ENCODE measurements at places on chromosomes 4 and X.

- no peak for DNase-seq
Measured at GRCh38 chr4:38802561-38803355, 1.8 kb downstream of the TLR1 start.

DNA sequence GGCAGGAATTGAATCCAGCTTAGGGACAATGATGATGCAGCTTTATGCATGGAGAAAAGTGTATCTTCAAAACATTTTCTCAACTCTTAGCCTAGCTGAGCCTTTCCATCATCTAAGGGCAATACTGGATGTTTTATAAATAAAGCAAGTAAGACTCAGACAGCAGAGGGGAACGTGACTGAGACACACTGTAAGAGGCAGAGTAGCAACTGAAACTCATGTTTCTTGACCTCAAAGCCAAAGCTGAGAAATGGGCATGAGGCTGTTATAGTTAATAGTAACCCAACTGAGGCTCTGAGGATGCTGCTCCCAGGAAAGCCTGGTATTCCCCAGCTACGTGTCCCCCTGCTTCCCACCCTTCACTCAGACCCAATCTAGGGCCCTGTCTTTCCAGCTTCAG, 44.6 kb downstream of the ARHGEF9 start:
- no peak for DNase-seq

- no peak for DNase-seq
Measured at GRCh38 chr4:127881563-127881864, 821 bp downstream of the PLK4 start.

GRCh38 chr4:102862016-102862415, 6.8 kb upstream of the CISD2 start:
- DNase-seq, result no peak

- no peak for DNase-seq
Measured at GRCh38 chr4:183960046-183960420, 54.9 kb downstream of the STOX2 start.

GRCh38 chr4:6362896-6363295, 93.2 kb downstream of the WFS1 start:
- no peak for DNase-seq

GRCh38 chr4:107564326-107564725, 155.7 kb downstream of the PAPSS1 start:
- no peak for DNase-seq

- DNase-seq, result no peak
Measured at GRCh38 chr4:175271010-175271630, 353.0 kb downstream of the ADAM29 start.

- DNase-seq, result no peak
Measured at GRCh38 chr4:171348090-171348489, 465.1 kb upstream of the GALNTL6 start.

- no peak for DNase-seq
Measured at GRCh38 chr4:182265881-182266280, 22.7 kb downstream of the TENM3 start.

DNA sequence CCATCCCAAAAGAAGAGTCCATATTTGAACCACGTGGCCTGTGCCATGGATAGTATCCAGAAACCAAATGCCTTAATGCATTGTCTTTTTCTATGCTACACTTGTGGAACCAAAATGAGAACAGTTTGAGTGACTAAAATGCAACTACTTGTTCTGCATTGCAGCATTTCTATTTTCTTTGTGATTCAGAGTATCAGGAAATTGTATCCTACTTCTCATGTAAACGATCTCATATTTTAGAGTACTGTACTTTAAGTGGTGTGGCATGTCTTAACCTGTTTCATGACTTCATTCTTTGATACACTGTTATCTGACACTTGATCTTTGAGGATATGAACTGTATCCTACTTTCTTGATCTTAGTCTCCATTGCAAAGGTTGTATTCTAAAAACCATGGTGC, 167.2 kb upstream of the WDR1 start:
- DNase-seq, result no peak

DNA sequence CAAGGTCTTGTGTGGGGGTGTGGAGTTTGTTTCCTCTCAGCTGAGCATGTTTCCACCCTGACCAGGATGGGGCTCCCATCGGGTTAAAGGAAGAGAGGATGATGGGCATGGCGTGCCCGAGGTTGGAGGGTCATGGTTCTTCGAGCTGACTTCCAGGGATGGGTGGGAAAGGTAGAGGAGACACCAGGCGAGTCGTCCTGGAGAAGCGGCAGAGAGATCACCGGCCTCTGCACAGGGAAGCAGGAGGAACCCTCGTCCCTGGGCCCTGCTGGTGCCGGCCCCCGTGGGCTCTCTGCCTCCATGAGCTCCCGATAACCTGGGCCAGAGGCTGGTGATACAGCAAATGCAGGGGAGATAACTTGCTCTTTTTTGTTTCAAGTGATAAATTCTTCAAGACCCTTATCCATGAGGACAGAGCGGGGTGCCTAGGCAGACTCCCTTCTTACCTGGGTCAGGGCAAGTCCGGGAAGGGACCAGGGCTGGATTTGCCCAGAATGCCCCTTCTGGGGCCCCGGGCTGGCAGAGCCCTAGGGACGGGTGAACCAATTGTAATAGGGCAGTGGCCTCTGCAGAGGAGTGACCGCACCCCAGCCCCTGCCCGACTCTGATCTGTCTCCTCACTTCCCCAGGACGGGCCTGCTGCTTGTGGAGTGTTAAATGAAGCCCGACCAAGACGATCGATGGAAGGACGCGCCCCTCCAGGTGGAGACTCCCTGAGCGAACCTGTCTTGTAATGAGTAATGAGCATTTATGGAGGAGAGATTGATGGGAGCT, 63.0 kb downstream of the CPZ start:
- no peak for DNase-seq

- peak; percentile 67 for DNase-seq
Measured at GRCh38 chrX:47581731-47582647, at the start of gene TIMP1. TSS of gene TIMP1 (plus strand) at chrX:47582436. CDS start at chrX:47583416, 980 bp downstream.

DNA sequence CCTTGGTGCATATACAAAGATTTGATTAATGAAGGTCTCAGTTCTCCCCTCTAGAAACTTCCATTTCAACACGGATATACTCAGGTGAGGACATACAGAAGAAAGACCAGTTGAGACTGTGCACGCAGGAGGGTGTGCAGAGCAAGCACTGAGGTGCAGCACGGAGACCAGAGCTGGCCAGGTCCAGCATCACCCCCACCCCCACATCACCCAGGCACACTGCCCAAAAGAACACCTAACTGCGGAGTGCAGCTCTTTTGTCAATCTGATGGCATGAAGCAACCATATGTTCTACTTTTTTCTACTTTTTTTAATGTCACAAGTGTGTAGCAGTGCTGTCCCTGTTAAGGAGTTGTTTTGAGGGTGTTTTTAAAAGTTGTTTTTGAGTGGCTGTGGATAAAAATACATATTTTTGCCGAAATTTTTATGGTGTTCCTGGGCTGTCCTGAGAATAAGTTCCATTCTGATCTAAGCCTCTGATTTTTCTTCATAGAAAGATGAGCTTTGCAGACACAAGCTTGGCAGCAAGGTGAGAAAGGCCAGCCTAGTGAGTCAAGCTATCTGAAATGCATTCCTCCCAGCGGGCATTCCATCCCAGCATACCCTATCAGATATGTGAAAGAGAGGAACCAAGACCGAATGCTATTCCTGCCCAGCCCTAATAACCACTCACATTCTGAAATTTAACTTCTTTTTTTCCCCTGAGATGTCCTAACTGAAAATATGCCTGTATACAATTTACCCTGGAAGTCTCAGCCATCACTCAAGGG, 173.7 kb downstream of the PTTG2 start:
- DNase-seq, result no peak

- DNase-seq, result no peak
Measured at GRCh38 chr4:115763051-115763450, 649.6 kb upstream of the NDST4 start.

GRCh38 chrX:68865300-68865699, 36.5 kb downstream of the EFNB1 start:
- no peak for DNase-seq

GRCh38 chr4:129971419-129971818, 875.5 kb downstream of the C4orf33 start:
- DNase-seq, result no peak

GRCh38 chr4:127756906-127757305, 25.2 kb upstream of the HSPA4L start:
- DNase-seq, result no peak

GRCh38 chrX:97268182-97268680, 384.5 kb downstream of the RPA4 start:
- DNase-seq, result no peak

- DNase-seq, result no peak
Measured at GRCh38 chr4:69781458-69782418, 21.3 kb upstream of the SULT1B1 start.

- DNase-seq, result no peak
Measured at GRCh38 chrX:16975233-16975632, 28.8 kb downstream of the REPS2 start.

- no peak for DNase-seq
Measured at GRCh38 chr4:18075823-18076433, 54.4 kb upstream of the LCORL start.

DNA sequence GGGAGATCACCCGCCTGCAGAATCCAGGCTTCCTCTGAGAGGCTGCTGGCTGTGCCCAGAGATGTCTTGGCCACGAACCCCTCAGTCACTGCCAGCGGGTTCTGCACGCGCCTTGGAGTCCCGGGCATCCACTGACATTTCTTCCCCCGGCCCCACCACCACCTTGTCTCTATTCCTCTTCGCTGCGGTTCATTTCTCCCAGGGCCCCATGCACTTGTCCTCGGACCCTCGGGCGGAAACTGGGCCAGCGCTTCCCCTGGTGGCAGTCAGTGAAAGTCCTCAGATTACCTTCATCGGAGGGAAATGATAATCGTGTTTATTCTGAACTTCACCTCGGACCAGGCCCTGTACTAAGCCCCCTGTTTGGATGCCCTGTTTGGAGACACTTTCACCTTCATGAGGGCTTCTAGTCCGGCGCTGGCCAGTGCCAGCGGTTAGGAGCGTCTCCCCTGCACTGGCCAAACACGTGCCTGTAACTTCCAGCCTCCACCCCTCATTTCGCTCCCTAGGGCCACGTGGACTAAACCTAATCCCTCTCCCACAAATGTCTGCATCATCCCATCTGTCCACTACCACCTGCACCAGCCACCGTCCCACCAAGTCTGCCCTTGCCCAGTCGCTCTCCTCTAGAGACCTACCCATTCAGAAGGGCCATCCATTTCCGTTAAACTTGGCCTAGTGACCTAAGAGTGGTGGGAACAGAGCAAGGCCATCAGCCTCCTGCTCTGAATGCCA, 82.0 kb downstream of the DCTD start:
- DNase-seq, result no peak

DNA sequence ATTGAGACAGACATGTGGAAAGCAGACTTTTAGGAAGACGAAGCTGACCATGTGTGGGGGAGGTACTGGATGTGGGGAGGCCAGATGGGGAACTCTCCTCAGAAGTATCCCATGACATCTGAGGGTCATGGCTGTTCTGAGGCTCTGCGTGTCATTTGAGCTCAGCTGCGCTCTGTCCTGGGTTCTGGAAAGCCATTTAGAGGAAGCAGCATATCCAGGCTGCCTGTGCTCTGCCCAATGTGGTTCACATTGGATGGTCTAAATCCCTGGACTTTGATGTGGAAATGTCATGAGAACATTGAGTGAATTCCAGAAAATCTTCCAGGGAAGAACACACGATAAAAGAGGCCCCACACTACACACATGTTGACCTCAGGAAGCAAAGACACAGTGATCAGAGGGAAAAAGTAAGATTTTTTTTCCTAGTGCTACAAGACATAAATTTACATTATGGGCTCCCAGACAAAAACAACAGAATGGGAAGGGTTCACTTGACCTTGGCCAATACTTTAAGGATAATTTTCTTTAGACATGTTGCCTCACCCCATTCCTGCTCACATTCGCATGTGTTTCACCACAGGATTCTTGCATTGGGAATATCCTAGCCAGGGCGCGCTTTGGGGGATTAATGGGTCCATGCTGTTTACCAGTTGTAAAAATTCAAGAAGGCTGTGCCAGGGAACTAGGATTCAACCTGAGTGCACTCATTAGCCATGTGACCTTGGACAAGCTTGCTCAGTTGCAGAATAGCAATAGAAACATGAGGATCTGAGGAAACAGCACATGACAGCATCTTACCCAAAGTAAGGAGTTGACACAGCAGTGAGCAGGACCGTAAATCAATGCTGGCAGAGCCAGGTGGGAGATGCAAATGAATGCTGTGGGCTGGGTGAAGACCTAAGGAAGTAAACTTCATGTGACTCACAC, 73.2 kb upstream of the C1QTNF7 start:
- no peak for DNase-seq

- DNase-seq, result no peak
Measured at GRCh38 chrX:4263030-4263803, 549.8 kb upstream of the PRKX start.

DNA sequence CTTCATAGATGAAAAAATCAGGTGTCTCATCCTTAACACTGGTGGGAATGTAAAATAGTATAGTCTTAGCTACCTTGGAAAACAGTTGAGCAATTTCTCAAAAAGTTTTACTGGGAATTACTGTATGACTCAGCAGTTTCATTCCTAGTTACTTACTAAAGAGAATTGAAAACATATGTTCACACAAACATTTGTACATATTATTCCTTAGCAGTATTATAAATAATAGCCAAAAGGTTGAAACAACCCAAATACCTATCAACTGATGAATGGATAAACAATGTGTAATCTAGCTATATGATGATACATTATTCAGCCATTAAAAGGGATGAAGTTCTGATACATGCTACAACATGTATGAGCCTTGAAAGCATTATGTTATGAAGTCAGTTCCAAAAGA, 41.7 kb downstream of the RBM46 start:
- no peak for DNase-seq

DNA sequence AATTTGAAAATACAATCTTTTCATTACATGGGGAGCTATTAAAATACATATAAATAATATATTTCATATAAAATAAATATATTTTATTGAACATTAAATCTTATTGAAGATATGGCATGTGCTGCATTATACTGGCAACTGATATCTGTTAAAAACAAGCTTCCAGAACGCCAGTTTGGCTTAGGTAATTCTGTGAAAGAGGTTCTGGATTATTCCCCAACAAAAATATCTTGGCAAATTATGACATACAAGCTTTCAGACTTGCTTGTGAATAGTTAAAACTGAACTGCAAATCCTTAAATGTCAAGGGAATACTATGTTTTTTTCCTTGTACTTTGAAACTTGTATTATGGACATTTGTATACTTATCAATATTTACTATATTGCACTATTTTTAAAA, 210.2 kb upstream of the LCORL start:
- DNase-seq, result no peak

GRCh38 chrX:34218063-34218462, 85.9 kb upstream of the FAM47A start:
- DNase-seq, result no peak
